AG08396 (cell line): ENCODE measurements at places on chromosomes 12 and 14.

- peak; percentile 12 for DNase-seq
Observed at GRCh38 chr14:90491911-90492531, 95.2 kb downstream of the CALM1 start.

GRCh38 chr12:98637068-98637467 lies 7.5 kb downstream of the IKBIP start:
- no peak for DNase-seq

DNA sequence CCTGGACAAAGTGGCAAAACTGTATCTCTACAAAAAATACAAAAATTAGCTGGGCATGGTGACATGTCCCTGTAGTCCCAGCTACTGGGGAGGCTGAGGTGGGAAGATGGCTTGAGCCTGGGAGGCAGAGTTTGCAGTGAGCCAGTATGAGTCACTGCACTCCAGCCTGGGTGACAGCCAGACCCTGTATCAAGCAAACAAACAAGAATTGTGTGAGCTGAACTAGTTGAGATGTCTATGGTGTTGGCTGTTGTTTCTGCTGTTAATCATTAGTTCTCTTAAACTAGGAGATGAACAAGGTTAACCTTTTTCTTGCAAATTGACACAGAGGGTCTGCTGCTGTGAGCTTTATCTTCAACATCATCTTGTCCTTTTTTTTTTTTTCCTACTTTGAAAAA lies 23.6 kb downstream of the RASSF3 start:
- DNase-seq: peak; percentile 30

GRCh38 chr14:102182936-102183619 lies 43.4 kb downstream of the WDR20 start:
- DNase-seq: no peak

DNA sequence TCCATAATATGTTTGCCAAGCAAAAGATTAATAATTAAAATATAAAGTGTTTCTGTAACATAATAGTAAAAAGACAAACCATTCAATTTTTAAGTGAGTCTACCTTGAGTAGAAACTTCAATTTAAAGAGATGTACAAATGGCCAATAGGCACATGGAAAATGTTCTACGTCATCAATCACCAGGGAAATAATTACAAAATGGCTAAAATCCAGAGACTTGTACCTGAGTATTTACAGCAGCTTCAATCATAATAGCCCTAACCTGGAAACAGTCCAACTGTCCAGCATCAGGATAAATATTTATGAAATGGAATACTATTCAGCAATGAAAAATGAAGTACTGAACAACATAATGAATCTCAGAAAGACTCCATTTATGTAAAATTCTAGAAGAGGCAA lies 95.5 kb upstream of the FAR2 start:
- DNase-seq: no peak

DNA sequence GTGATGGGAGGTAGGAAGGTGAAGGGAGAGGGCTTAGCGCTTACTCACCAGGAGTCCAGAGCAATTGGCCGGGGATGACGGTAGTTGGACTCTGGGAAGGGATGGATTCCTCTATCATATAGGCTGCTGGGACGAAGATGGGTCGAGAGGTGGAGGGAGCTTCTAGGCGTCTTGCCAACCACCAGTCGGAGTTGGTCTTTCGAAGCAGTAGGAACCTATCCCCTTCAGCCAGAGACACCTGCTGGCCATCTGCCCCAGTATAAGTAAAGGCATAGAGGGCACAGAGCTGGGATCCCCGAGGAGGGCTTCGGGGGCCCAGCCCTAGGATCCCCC lies 657 bp downstream of the ARHGAP9 start:
- DNase-seq: no peak

GRCh38 chr12:57844709-57845477 lies 1.6 kb downstream of the CTDSP2 start:
- DNase-seq: peak; percentile 89

- no peak for DNase-seq
Observed at GRCh38 chr12:50387487-50387886, 8.9 kb downstream of the FAM186A start.

- DNase-seq: no peak
Observed at GRCh38 chr14:70181276-70181675, 7.5 kb downstream of the SLC8A3 start.

- DNase-seq: no peak
Observed at GRCh38 chr12:132477017-132477702, 12.8 kb upstream of the FBRSL1 start.

DNA sequence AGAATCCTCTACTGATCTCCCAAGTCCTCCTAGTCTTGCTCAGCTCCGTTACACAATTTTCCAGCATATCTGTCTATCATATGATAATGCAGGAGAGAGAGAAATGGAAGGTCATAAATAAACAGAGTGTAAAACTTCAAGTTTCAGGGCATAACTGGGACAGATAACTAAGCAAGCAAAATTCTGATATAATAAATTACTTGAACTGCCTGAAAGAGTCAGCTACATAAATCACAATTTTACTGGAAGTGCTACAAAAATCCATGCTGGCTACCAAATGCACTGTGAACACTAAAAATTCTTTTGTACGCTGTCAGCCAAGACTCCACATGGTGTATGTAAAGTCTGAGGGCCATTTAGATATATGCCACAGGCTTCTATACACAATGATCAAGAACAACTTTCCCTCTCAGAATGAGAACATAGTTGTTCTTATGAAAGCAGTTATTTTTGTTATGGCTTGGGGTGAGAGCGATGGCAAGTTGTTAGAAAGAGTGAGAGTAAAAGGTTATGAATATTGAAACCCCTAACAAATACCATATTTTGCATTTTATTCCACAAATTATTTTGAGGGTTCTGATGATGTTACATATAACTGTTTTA lies 41.1 kb downstream of the GRIP1 start:
- DNase-seq: no peak

DNA sequence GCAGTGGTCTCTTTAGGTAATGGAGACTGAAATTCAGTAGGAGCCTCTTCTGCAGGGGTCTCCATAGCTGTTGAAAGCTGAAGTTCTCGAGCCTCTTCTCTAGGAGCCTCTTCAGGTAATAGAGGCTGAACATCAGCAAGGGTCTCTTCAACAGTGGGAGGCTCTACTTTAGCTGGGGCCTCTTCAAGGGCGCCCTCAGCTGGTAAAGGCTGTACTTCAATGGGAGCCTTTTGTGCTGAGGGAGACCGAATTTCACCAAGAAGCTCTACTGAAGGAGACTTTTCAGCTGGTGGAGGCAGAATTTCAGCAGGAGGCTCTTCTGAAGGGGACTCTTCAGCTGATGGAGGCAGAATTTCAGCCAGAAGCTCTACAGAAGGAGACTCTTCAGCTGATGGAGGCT lies 1.5 kb downstream of the FSCB start:
- DNase-seq: no peak

DNA sequence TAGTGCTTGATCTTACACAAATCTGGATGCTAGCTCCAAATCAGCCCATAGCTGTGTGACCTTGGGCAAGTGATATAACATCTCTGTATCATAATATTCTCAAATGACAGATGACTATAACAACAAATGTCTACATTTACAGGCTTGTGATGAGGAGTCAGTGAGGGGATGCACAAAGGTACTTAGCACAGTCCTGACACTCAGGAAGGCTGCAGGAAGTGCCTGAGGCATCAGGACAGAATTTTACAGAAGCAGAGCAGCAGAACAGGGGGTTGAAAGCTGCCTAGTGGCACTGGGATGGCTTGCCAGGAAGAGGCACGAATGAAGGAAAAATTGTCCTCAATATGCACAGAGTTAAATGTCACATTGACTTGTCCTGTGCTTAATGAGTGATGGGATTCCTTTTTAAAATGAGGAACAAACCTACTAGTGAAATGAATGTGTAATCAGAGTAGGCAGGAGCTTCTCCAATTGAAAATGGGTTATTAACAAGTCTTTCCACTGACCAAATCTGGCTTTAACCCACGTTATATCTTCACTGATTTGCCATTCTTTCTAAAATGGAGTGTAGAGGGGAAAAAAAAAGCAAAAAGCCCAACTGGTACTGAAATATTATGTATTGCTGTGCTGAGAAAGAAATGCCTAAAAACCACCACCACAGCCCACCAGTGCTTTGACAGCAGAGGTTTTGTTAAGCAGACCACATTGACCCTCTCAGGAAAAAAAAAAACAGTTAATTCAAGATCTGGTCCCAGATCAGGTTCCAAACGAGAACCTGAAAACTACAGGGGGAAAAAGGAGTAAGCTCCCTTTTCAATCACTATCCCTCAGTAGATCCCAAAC lies 11.6 kb downstream of the BTG1 start:
- no peak for DNase-seq

- no peak for DNase-seq
Observed at GRCh38 chr12:54606556-54606955, 18.1 kb upstream of the PPP1R1A start.

- DNase-seq: no peak
Observed at GRCh38 chr12:88558340-88558867, 21.9 kb downstream of the KITLG start.

GRCh38 chr12:53050426-53051057 lies 677 bp downstream of the TNS2 start:
- DNase-seq: no peak

DNA sequence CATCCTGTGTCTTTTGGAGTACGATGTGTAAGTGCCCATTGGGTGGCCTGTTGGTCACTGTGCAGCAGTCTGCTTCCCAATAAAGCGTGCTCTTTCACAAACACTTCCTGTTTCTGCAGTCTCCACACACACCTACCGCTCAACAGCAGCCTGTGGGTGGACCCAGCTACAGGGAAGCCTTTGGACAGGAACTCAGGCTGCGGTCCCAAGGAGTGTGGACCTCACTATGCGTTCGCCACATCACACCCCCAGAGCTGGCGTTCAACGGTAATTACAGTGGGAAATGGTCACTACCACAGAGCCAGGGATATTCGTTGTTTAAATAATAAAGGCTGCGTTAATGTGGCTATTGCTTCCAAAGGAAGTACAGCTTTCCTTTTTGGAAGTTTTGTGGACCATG lies 16.2 kb downstream of the PSMC1 start:
- no peak for DNase-seq

- DNase-seq: peak; percentile 14
Observed at GRCh38 chr14:26522967-26523366, 74.9 kb downstream of the NOVA1 start.

GRCh38 chr14:62015945-62016344 lies 253.7 kb downstream of the SNAPC1 start:
- DNase-seq: no peak

DNA sequence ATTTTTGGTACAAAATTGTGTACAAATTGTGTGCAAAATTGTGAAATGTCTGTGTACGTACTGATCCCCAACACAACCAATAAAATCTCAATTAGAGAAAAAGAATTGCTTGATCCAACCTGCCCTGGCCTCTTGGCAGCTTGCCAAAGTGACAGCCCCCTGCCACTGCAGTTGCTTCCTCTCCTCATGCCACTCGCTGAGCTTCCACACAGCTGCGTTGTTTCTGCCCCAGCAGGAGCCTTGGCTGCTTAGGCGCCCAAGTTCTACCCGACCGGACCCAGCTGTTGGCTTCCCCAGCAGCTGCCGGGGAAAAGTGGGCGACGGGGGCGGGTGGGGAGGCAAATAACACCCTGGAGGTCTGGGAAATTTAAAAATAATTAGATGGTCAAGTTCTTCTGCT lies 171.8 kb upstream of the ATF7IP start:
- DNase-seq: no peak

GRCh38 chr12:65278576-65279368 lies at the start of gene MSRB3:
MSRB3 (plus strand) TSS chr12:65278683; CDS start chr12:65308580, 29,897 bp downstream.
- peak; percentile 92 for DNase-seq

GRCh38 chr12:69947897-69948296 lies 122.9 kb downstream of the MYRFL start:
- DNase-seq: no peak
